ENCODE measurements at places on chromosomes 2 and 18.

DNA sequence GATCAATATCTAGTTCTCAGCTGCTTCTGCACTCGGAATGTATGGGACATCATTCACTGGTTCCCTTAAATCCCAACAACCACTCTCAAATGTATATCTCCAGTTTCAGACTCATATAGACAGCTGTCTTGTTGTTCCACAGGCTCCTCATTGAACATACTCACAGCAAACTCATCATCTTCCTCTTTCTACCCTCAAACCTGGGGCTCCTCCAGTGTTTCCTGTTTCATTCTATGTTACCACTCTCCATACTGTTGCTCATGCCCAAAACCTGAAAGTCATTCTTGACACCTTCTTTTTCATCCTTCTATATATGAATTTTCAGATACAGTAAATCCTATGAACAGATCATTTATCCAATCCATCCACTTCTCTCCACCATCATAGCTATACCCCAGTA lies 18.7 kb upstream of the REL start:
- DNase-seq = no peak

DNA sequence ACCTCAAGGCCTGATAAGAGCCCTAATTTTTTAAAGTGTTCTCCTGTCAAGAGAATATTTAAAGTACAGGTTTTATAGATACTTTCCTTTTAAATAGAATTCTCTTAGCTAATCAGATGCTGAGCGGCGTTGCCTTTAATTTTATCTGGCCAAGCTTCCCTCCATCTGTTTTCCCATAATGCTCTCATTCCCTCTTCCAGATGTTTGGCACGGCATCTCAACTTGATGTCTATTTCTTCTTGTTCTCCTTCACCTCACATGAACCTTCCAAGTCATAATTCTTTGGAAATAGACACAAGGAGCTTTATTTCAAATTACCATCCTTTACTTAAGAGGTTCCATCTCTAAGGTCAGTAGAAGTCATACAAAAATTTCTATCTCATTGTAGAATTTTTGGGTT lies 76.1 kb upstream of the CPO start:
- DNase-seq = no peak

- DNase-seq = no peak
These were observed 552.9 kb upstream of the TNP1 start for GRCh38 chr2:217412721-217413120.

DNA sequence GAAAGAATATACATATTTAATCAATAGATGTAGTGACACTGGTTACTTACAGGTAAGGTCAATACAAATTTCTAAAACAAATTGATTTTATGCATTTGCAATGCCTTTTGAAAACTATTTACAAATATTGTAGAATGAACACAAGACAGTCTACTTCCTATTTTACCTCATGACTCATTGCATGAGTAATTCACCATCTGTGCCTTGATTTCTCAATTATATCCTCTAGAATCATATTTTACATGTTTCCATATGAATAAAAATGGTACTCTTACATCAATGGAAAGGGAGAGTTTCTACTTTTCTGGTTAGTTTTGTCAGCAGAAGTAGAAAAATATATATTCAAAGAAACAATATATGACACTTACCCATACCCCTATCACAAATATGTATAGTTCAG lies 203.8 kb upstream of the CDH7 start:
- peak; percentile 8 for DNase-seq

DNA sequence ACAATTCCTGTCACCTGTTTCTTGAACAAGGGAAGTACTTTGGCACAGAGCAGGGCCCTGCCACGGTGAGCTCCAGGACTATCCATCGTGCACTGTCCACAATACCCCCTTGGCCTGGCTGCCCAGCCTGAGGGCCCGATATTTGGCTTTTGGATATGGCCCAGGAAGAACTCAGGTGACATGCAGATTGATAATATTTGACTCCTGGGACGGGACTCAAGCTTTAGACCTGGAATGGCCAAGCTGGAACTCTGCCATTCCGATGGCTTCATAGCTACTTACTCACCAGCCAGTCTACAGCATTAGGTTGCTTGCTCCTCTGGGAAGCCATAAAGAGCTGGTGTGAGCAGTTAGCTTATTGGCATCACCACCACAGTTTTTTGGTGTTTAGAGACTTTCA lies 26.6 kb downstream of the EML6 start:
- DNase-seq = no peak
